ENCODE measurements at places on chromosomes 1 and 21.

GRCh38 chr1:9360371-9361064, 67.8 kb downstream of the SPSB1 start:
- DNase-seq = no peak

- DNase-seq = no peak
Observed at GRCh38 chr1:218384581-218384993, 39.5 kb downstream of the TGFB2 start.

- no peak for DNase-seq
Observed at GRCh38 chr1:223410036-223410435, 16.8 kb downstream of the CCDC185 start.

- DNase-seq = no peak
Observed at GRCh38 chr1:238176441-238176840, 285.7 kb upstream of the ZP4 start.

DNA sequence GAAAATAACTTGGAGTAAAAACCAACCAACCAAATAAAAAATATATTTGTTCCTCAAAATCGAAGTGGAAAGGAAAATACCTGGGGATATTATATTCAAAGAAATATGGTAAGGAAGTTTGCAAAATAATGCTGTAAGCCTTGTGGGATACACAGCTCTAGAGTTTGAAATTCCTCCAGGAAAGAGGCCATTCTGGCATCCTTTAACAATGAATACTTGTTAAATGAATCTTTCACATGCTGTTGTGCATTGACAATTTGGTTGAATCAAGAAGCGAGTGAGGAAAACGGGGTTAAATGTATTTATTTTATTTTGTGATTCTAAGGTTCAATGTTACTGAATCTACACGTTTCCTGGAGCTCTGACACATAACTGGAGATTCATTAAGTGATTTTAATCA, 30.5 kb upstream of the NTNG1 start:
- DNase-seq = no peak

- DNase-seq = no peak
Observed at GRCh38 chr1:197027359-197027758, 39.7 kb downstream of the F13B start.

GRCh38 chr1:26483980-26484379, 11.7 kb downstream of the HMGN2 start:
- no peak for DNase-seq

DNA sequence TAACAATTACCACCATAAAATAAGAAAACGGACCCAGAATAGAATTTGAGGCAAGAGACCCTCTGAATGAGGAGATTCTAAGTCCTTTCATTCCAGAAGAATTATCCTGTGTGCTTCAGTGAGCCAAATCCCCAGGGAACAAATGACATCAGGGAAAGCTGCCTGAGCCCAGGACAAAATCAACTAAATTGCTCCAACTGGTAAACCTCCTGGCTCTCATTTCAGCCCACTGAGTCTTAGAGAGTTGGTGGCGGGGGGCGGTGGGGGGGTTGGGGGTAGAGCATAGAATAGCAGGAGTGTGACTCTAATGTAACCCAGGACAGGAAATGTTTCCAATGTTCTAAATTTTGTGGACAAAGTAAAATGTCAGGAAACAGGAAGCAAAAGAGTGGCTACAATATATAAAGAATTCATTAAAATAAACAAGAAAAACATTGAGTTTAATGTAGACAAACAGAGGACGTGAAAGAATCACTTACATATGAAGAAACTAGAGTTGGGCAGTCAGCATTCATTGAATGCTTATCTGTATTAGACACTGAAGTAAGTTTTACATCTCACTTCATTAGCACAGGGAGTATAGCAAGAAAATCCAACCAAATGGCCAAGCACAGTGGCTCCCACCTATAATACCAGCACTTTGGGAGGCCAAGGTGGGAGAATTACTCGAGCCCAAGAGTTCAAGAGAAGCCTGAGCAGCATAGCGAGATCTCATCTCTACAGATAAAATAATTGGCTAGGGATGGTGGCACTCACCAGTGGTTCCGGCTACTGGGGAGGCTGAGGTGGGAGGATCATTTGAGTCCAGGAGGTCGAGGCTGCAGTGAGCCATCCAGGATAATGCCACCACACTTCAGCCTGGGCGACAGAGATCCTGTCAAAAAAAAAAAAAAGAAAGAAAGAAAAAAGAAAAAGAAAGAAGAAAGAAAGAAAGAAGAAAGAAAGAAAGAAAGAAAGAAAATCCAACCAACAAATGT, 75.1 kb downstream of the DHRS3 start:
- no peak for DNase-seq

- DNase-seq = no peak
Observed at GRCh38 chr1:26305667-26306289, 658 bp downstream of the UBXN11 start.

DNA sequence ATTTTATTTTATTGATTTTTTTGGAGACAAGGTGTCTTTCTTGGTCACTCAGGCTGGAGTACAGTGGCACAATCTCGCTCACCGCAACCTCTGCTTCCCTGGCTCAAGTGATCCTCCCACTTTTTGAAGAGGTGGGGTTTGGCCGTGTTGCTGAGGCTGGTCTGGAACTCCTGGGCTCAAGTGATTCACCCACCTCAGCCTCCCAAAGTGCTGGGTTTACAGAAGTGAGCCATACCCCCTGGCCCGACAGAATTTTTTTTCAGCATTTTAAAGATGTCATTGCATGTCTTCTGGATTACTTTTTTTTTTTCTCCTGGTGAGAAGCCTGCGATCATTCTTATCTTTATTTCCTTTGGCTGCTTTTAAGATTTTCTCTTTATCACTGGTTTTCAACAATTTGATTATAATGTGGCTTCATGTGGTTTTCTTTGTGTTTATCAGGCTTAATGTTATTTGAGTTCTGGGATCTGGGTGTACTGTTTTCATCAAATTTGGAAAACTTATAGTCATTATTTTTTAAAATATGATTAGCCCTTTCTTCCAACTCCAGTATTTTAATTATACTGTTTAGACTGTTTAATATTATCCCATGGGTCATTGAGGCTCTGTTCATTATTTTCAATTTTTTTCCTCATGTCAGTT, 23.1 kb upstream of the PTBP2 start:
- no peak for DNase-seq

DNA sequence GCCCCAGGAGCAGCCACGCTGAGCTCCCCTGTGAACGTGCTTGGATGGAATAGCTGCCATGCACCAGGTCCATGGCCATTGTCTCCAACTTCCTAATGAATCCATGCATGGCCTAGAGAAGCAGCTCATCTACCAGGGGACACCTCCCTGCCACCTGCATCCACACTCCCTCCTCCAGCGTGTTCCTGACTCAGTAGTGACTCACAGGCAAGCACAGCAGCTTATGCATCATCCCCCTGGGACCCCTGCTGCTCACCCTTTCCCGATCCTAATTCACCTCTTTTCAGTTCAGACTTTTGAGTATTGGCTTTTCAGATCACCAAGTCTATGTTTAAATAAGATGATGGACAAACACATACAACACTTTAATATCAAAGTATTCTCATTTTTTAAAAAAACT, 39.9 kb upstream of the TADA1 start:
- no peak for DNase-seq

GRCh38 chr1:83960669-83961277, 38.2 kb downstream of the TTLL7 start:
- DNase-seq = no peak

- DNase-seq = no peak
Observed at GRCh38 chr1:241990040-241990439, 8.9 kb downstream of the MAP1LC3C start.

DNA sequence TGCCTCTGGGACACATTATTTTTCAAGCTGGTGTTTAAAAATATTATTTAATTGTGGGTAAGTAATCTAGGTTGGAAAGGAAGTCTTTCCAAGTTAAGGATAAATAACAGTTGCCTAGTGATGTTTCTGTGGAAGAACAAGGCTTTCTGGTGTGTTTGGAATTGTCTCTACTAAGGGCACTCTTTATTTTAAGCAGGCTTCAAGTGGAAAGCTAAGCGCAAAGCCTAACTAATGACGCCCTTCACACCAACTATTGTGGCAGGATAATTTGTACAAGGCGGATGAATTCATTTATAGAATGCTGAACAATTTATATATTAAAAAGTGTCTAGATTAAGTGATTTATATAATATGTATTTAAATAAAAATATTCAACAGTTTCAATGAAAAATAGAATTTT, 25.1 kb upstream of the RWDD3 start:
- DNase-seq = no peak

DNA sequence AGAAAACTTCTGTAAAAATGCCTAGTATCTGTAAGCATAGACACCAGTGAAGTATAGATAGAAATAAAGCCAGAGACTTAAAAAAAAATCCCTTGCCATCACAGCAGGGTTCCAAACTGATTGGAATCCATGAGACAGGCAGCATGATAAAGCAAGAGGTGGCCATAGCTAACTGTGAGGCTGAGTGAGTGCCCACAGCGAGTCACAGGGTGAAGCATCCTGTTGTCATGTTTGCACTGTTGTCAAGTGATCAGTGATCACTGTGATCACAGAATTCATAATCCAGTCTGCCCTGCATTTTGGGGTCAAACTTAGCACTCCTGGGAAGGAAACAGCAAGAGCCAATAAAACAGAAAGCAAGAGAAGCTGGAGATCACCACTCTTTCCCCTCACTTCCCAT, 33.3 kb downstream of the LRRC8B start:
- no peak for DNase-seq

- DNase-seq = no peak
Observed at GRCh38 chr1:110235834-110236682, 25.9 kb downstream of the KCNC4 start.

DNA sequence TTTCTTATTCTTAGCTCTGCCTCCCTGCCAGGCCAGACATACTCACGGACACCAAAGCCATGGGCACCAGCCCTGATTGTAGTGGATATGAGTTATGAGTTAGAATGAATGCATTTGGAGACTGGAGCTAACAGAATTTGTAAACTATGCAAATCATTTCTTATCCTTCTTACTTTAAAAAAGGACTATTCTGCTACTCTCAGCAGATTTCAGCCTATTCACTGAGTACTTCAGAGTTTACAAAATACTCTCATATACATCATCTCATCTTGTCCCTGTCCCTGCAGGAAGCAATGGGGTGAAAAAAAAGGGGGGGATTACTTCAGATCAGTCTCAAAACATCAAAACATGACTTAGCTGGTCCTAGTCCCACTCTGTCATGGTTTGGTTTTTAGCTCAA, 541.4 kb upstream of the PLXNA2 start:
- no peak for DNase-seq

Data from right renal pelvis (tissue), 4 donors.